ENCODE measurements at places on chromosomes 7 and 10.

DNA sequence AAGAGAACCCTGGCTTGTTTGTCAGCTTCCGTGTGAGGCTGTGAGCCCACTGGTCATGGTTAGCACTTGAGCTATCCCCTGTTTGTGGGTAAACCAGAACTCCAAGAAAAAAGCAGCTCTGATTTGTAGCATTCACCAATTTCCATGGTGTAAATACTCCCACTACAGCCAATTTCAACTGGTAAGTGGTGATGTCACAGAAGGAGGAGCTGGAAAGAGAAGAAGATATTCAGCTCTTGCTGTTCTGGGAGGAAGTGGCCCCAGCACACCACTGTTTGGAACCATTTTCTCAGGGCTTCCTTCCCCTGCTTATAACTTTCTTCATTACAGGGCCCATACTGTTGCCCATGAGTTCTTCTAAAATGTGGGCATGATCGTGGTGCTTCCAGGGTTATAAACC is 500.1 kb upstream of the ZMIZ1 start:
- no peak for DNase-seq

DNA sequence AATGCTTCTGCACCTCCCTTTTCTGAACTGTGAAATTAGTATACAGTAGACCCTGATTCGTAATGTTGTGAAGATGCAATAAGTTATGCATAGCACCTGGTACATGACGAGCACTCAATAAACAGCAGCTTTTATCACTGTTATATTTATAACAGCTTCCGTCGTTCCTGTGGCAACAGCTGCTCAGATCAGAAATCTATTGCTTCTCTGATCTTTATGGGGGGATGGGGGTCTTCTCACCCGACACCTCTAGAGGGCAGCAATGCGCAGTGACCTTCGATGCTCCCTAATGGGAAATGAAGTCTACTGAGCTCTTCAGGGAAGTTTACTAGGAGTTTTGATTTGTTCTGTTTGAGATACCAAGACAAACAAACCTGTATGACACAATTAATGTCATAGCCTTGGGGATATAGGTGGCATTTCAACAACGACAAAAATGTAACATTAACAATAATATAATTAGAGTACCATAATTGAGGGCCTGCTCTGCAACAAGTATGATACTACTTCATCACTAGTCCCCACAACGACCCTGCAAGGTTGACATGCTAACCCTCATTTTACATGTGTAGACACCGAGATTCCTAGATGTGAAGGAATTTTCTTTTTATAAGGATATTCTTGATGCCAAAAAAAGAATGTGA is 289.6 kb downstream of the SFMBT2 start:
- DNase-seq = peak; percentile 53

DNA sequence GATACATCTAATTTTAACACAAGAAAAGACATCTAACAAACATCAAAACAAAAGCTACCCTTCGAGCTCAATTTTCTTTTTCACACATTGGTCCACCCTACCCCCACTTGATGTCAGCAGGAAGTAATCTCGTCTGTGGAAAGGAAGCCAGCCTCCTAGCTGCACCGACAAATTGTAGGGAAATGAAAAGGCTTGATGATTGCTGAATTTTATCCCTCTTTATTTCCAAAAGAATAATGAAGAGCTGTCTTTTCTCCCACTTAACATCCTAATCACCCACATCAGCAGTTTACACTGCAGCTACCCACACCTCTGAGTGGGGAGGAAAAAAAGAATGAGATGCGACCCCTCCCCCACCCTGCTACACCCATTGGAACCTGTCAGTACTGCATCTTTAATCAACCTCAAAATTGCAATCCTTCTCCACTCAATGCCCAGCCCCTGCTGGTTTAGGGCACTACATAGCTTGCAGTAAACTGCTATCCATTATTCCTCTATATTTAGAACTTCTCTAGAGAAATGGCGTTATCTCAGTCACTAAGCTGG is 10.6 kb upstream of the CPVL start:
- no peak for DNase-seq

GRCh38 chr10:3323865-3324498 is 151.4 kb upstream of the PITRM1 start:
- DNase-seq = no peak

DNA sequence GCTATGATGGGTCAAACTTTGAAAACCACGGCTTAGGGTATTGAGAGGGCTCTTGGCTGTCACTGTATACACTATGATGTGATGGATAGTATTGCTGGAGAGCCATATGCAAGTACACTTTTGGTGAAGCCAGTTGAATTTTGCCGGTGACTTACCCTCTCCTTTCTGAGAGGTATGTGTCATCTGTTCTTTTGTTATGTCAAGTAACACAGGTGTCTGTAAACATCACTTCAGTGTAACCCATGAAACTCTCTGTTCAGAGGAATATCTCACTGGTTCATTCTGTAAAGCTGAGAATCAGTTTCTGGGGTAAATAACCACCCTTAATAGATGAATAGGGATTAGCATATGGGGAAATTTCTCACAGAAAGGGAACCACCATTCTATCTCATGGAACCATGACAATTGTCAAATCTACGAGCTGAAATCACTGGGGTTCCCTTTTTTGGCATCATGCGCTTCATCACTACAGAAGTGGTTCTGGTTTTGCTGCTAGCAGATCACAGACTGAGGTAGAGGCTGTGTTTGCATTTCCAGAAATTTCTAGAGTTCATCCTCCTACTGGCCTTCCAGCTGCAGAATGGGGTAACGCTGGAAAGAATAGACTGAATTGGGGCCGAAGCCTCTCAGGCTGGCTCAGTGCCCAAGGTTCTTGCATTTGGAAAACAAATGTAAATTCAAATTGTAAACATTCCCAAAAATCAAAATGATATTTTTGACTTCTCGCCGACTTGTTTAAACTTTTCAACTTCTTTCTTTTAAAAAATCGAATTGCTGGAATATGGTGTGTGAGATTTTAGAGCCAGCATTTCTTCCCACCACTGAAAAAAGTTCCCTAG is 83.3 kb upstream of the CREB5 start:
- no peak for DNase-seq

- no peak for DNase-seq
Observed at GRCh38 chr7:134427896-134428295, 31.0 kb downstream of the AKR1B1 start.

- DNase-seq = no peak
Observed at GRCh38 chr7:14937581-14937980, 35.0 kb upstream of the DGKB start.

DNA sequence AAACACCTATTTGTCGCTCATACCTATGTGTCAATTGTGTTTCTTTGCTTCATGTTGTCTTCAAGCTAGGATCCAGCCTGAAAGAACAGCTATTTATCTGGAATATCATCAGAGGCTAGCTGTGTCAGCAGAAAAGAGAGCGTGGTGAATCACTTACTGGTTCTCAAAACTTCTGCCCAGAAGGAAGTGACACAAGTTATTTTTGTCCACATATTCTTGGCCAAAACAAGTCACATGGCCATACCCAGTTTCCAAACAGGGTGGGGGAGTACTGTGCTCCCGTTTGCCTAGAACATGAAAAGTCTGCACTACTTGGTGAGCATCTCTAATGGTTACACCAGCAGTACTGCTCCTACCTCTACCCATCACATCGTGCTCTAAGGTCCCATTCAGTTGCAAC is 160.9 kb upstream of the CSTF2T start:
- DNase-seq = no peak

- DNase-seq = peak; percentile 27
Observed at GRCh38 chr10:110783509-110784107, 88.1 kb upstream of the PDCD4 start.

GRCh38 chr7:83413831-83414230 is 235.1 kb downstream of the SEMA3E start:
- DNase-seq = no peak

DNA sequence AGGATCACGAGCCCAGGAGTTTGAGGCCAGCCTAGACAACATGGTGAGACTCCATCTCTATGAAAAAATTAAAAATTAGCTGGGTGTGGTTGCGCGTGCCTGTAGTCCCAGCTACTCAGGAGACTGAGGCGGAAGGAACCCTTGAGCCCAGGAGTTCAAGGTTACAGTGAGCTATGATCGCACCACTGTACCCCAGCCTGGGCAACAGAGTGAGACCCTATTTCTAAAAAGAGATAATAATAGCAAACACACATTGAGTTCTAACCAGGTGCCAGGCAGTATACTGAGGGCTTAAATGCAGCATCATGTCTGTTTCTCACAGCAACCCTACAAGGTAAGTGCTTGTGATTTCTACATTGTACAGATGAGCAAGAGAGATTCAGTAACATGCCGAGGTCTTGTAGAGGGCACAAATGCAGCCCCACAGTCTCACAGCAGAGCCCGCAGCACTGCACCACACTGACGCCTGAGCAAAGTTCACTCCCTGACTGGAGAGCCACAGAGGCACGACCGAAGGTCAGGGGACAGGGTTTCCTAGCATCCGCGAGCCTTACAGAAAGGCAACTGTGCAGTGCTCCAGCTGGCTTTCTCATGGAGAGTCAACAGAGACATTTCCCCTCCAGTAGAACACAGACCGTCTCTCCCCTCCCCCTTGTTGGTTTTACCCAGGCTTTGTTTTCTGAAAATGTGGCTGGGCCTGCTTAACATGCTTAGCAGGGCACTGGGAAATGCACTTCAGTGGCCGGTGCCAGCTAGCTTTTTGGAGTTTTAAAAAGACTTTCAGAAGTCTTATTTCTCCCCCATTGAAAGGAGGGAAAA is 36.5 kb downstream of the PDSS1 start:
- no peak for DNase-seq

DNA sequence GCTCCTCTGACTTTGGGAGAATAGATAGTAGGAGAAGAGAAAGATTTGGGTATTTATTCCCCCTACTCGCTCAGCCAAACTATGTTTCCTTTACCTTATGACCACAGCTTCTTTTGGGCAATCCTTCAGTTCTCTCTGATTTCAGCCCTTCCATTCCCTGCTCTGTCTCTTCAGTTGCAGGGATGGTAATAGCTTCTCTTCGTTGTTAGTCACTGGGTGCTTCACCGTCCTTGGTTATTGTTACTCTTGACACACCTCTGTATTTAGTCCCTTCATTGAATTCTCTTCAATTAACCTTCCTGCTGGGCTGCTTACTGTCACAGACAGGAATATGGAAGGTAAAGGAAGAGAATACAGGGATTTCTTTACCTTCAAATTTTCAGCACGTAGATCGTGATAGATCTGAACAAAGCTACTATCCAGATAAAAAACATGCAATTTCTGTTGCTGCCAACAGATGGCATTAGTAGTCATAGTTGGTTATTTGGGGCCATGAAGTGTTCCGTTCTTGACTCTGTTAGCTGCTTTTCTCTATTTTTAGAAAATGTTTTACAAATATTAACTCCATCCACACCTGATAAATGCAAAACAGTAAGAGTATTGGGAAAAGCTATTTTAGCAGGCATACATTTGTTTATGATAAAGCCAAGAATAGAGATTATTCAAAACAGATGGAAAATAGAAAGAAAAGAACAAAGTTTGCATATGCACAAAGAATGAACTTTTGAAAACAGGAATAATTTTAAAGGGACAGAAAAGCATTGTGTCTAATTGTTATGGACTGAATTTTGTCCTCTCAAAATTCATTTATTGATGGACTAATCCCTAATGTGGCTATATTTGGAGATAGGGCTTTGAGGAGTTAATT is 14.0 kb upstream of the PTTG1IP2 start:
- no peak for DNase-seq

GRCh38 chr7:139913845-139914135 is 84.7 kb downstream of the TBXAS1 start:
- no peak for DNase-seq

DNA sequence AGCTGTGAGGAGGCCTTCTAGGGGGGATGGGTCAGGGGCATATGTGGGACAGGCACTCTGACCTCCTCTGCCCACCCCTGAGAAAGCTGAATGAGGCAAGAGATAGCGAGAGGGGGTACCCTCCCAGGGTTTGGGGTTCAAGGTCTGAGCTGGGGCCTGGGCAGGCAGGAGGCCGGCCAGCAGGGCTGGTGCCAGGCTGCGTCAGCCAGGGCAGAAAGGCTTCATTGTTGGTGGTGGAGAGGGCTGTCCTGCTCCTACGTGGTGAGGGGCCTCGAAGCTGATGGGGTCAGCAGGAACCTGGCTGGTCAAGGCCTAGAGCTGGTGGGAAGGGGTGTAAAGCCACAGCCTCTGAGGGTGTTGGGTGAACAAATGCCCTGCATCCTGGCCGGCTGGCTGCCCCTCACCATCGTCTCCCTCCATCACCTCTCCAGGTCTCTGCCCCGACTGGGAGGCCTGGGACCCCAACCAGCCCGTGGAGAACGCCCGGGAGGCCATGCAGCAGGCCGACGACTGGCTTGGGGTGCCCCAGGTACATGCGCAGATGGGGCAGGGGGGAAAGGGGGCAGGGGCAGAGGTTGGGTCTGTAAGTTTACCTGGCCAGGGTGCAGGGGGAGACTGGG is 6.6 kb downstream of the FLNC start:
- no peak for DNase-seq

DNA sequence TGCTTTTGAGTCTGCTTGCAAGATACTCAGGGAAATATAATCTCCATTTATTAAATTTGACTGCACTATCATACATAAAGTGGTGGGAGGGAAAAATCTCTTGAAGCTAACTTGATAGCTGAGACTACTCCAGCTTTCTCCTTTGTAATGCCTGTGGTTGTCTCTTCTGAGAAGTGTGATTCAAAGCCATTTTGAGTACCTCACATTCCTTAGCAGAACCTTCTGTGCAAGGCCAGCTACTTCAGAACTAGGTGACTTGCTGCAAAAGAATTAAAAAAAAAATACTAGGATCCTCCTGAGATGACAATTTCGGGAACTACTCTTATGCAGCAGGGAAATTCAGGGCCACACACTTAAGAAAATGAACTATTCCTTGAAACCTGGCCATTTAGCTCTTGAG is 294.8 kb downstream of the MDFIC start:
- no peak for DNase-seq

DNA sequence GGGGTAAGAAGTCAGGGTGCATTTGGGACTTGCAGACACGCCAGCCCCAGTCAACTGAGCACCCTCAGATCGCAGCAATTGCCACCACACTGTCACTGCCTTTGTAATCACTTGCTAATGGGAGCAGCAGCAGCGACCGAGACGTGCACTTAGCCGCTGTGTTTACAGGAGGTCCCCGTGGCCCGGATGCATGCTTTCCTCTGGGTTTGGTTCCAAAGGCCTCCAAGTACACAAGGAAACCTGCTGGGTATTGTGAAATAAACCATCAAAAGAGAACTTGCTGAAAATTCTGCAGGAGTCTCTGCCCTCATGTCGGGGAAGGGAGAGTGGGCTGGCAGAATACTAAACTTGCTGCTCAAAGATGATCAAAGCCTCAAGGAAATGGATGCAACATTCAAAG is 341.7 kb downstream of the DNAJB6 start:
- DNase-seq = no peak

DNA sequence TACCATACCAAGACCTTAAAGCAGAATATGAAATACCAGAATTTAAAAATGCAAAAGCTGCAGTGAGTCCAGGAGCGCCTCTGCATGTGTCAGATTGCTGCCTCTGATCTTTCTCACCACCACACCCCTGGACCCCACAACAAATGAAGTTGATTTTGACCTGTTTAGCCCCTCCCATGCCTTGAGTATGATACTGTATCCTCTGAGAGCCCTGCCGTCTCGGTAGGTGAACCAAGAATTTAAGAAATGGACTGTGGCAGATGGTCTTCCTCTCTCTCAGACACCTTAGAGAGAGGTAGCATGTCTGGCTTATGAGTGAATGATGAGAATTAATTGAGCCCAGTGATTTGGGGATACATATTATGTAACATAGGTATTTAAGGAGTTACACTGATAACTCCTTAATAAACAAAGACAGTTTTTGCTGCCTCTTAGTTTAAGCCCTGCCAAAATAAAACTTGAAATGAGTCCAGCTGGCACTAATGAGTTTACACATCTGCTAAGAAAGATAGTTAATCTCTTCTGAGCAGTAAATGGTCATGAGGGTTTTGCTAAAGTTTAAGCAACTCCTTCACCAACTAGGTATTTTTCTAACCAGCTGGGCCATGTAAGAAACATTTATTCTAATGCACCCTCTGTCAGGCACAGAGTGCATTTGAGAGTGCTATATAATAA is 4.5 kb upstream of the TFPI2 start:
- DNase-seq = no peak
